ENCODE measurements at places on chromosomes 7 and 10.

DNA sequence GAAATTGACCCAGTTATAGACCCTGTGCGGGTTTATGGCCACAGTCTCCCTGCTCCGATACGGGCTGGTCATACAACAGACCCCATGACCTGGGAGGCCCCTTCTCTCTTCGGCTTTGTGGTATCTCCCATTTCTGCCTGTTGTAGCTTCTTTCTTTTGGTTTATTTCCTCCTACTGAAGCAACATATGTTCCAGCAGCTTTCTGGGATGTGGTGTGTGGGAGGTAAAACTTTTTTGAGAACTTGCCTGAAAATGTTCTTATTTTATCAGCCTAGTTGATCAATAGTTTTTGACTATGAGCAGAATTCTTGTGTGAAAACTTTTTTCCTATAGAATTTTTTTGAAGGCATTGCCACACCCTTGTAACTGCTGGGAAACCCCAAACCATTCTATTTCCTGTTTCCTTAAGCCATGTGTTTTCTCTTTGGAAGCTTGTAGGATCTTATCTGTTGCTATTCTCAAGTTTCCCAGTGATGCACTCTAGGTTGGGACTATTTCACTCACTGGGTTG, 80.0 kb downstream of the DAGLB start:
- DNase-seq, result no peak

GRCh38 chr7:4733936-4734528, 41.4 kb upstream of the AP5Z1 start:
- DNase-seq, result no peak

DNA sequence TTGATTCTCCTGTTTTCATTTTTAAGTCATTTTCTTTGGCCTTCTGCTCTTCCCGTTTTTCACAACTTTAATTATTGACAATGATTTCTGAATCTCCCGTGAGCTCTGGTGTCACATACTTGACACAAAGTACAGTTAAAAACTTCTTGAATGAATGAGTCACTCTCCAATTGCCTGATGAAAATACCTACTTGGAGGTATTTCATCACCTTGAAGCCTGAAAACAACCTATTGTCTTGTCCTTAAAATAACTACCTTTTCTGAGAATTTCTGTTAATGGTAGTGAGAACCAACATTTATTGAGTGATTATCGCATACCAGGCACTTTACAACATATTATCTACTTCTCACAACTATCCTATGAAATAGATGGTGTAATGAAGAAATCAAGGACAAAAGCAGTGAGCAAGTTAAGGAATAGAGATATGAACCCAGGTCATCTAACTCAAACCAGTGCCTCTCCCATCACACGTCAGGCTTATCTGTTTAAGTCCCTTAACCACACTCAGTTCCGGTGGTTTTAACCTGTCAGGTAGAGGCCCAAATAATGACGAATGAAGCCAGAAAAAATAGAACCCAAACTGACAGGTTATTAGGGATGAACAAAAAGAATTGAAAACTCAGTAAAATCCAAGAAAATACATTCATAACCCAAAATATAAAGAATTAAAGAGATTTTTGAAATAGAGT, 11.6 kb downstream of the BET1 start:
- DNase-seq, result no peak

- DNase-seq, result no peak
Measured at GRCh38 chr7:26375726-26376174, 84.1 kb downstream of the SNX10 start.

DNA sequence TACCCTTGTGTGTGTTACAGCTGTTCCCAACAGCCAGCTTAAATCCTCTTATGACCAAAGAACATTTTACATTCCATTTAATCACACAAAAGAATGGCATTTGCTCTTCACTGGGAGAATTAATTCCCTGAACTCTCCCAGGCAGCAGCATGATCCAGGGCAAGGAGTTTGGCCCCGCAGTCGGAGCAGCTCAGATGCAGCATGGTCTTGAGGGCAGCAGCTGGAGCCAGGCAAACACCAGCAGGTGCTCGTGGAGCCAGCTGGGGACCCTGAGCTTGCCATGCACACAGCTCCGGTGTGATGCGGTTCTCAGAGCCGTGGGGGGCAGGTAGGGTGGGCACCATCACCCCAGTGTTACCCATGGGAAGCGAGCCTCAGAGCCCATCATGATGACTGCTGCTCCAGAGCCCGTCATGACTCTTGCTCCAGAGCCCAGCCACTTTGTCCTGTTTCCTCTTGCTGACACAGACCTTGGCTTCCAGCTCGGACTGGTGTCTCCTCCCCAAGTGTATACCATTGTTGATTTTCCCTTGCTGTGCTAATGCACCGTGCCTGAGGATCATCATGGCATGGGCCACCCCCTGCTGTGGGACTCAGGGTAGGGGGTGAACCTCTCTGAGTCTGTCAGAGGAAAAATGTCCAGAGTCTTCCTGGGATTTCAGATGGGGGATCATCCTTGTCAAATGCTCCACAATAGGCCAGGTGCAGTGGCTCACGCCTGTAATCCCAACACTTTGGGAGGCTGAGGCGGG, 75.8 kb downstream of the ZRANB1 start:
- DNase-seq, result no peak

DNA sequence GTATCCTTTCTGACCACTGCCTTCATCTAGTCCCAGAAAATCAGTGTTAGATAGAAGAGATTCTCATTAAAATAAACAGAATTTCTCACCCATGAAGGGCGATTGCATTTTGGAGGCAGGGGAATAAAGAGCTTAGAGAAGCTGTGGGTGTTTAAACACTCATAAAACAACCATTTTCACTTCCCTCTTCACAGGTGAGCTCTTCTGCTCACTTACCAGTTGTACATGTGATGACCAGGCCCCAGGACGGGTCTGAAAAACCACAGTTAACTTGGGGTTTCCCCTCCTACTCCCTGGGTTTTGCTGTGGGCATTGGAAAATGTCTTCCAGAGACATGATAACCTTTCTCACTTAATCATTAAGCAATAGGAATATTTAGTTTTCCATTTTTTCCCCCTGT, 411.6 kb upstream of the DPP6 start:
- DNase-seq, result no peak

GRCh38 chr7:92729172-92729571, 107.2 kb downstream of the CDK6 start:
- no peak for DNase-seq

- no peak for DNase-seq
Measured at GRCh38 chr10:111338035-111338434, 261.2 kb downstream of the ADRA2A start.

- no peak for DNase-seq
Measured at GRCh38 chr10:86295791-86296190, 70.8 kb downstream of the GRID1 start.

Measured in NT2/D1 (cell line).